ENCODE measurements at places on chromosomes 4 and X.

- no peak for DNase-seq
Measured at GRCh38 chrX:19107035-19107434, 15.2 kb downstream of the ADGRG2 start.

DNA sequence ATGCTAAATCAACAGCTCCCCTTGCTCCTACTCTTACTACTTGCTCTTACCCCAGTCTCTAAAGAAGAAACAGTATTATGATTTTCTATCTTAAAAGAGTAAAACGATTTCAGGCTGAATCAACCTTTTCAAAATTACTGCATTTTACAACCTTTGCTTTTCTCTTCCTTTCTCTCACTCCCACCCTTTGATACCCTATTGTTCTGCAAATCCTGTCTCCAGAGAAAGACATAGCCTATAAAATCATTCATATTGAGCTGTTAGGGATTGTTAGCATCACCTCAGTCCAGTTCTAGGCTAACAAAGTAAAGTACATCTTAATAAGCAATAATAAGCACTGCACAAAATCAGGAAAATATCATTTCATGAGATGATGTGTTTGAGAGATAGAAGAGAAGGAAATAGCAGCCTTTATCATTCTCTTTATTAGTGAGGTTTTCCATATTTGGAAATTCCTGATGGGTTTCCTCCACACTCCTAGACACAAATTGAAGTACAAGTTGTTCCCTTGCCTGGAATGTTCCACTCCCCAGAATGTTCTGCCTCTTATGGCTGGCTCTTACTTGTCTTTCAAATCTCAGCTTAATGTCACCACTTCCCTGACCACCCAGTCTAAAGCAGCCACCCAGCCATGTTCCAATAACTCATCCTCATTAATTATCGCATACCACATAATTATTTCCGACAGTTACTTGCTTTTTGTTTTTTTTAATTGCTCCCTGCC lies 219.7 kb downstream of the PALLD start:
- DNase-seq = no peak

DNA sequence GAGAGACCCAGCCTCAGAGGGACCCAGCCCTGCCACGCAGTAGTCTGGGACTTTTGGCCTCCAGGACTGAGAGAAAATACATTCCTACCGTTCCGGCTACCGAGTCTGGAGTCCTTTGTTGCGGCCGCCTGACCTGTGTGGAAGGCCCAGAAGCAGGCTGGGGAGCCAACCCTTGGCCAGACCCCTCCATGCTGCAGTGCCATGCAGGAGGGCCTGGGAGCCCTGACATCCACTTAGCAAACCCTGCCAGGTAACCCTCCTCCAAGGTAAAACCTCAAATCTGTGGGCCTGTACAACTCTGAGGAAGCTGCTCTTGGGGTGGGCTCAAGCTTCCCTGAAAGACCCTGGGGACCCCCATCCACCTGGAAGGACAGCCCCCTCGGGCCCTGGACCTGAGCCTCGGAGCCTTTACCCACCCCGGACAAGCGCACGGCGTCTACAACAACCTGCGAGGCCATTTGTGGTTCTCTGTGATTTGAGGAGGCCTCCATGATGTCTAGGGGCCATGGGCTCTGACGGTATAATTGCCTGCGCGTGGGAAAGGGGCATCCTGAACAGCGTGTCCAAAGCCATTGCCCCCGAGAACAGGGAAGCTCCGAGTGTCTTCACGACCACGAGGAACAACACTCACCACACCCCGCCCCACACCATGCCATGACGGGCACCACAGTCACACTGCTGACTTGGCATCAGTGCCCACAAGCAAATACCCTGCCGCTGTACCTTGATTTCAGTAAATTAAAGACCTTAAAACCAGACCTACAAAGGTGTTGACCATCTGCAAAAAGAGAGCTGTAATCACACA lies 58.7 kb downstream of the ZFYVE28 start:
- no peak for DNase-seq

DNA sequence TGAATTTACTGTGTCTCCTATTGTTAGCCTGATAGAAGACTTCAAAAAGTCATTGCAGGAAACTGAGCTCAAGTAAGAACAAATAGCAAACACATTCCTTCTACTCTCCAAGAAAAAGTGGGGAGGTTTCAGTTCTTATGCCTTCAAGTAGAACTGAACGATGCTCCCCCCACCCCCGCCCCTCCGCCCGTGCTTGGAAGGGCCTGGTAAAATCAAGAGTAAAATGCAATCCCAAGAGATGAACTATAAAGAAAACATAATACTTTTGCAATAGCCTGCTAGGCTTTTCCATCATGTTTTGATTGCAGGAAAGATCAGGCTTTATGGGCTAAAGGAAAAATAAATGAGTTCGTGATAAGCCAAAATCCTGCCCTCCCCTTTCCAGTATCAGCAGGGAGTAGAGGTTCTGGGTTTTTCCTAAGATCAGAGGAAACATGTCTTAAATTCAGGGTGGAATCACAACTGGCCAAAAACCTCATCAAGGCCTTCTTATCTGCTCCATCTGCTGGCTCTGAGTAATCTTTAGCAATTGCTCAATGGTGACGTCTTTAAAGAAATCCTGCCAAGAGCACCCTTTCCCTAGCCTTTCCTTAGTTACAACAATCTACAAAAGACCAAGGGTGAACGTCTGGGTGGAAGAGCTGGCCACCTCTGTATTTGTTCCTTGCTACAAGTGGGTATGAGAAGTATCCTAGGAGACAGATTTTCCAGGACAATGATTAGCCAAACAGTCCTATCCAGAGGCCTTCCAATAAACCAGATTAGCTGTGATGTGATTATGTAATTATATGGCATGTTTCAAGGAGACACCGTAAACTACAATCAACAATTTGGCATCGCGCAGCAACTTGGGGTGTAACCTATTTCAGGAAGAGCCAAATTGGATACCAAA lies 66.3 kb upstream of the FAM9C start:
- no peak for DNase-seq

- DNase-seq = no peak
Measured at GRCh38 chr4:123383566-123383965, 13.0 kb upstream of the SPRY1 start.

GRCh38 chrX:97328853-97329390 lies 445.2 kb downstream of the RPA4 start:
- no peak for DNase-seq
